ENCODE measurements at places on chromosomes 16 and 17.

DNA sequence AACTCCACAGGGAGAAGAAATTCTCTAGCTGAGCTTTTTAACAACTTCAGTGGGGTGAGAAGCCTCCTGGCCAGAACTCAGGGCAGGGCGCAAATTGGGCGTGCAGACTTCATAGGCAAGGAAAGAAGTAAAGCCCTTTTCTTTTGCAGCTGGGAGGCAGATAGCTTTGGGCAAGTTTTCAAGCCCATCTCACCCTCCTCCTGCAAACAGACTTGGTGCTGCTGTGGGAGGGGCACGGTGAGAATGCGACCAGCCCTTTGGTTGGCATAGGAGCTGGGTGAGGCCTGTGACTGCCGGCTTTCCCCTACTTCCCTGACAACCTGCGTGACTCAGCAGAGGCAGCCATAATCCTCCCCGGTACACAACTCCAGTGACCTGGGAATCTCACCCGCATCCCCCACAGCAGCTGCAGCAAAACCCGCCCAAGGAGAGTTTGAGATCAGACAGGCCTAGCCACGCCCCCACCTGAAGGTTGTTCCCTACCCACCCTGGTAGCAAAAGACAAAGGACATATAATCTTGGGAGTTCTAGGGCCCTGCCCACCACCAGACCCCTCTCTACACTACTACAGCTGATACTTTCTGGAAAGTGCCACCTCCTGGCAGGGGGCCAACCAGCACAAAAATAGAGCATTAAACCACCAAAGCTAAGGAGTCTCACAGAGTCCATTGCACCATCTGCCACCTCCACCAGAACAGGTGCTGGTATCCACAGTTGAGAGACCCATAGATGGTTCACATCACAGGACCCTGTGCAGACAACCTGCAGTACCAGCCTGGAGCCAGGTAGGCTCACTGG, 195.5 kb upstream of the CCL2 start:
- no peak for DNase-seq

GRCh38 chr16:79412783-79413225, 187.7 kb downstream of the MAF start:
- no peak for DNase-seq

DNA sequence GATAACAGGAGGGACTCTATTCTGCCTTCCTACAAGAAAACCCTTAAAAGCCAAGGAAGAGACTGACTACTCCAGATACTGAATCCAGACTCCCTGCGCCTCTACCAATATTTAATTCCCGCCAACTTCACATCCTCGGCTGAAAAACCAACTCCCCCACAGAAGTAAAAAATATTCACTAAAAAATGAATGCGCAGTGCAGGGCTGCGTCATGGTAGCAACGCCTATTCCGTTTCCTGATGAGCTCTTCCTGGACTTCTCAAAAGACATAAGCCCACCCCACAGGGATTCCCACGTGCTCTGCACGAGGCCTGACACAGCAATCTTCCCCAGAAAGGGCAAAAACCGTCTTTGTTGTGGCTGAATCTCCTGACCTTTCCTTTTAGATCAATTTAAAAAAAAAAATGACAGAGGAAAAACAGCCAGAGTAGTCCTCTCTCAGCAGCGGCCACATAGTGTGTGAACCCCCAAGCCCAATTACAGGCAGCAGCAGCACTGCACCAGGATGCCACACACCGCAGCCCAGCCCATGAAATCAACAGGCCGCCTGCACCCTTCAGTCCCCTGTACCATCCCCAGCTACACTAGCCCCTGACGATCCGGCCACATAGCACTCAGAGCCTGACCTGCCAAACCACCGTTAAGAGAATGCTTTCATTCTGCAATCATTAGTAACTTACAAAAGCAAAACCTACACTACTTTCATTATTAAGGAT, 23.9 kb downstream of the KLHDC4 start:
- DNase-seq: no peak

DNA sequence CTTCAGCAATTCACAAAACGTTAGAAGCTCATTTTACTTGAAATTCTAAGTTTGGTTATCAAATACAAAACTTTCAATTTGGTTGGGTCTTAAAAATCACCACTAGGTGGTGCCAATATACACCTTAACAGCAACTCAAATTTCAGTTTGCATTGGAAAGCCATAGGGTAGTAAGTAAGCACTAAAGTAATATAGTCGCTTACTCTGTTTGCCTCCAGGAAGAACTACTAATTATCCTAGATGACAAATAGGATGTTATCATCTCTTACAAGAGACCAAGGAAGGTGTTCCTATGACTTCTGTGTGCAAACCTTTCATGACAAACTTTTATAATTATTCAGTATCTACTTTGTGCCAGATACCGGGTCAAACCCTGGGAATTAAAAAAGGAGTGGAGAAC, 93.3 kb downstream of the MYO1D start:
- peak; percentile 82 for DNase-seq

GRCh38 chr16:48356633-48357376, 28.4 kb downstream of the SIAH1 start:
- DNase-seq: no peak

DNA sequence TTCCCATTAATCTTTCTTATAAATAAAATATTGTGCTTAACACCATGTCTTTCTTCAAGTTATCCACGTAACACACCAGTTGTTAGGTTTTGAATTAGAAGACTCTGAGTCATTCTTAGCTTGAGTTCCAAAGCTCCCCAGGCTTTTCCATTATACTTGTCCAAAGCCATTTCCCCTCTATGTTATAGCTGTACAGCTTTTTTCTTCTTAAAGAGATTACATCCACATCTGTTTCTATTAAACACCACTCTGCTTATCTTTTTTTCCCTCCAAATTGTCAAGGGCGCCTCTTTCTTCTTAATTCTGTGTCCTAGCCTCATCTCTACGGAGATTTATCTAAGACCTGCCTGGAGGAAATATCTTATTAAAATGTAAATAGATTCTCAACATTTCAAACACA, 139.4 kb upstream of the CPHXL start:
- no peak for DNase-seq

- DNase-seq: no peak
Measured at GRCh38 chr17:35218915-35219314, 24.0 kb upstream of the SLFN5 start.

- DNase-seq: no peak
Measured at GRCh38 chr17:28370035-28370743, at the start of gene VTN. Gene VTN (minus strand): TSS chr17:28370307. CDS start chr17:28370203, 104 bp downstream.

DNA sequence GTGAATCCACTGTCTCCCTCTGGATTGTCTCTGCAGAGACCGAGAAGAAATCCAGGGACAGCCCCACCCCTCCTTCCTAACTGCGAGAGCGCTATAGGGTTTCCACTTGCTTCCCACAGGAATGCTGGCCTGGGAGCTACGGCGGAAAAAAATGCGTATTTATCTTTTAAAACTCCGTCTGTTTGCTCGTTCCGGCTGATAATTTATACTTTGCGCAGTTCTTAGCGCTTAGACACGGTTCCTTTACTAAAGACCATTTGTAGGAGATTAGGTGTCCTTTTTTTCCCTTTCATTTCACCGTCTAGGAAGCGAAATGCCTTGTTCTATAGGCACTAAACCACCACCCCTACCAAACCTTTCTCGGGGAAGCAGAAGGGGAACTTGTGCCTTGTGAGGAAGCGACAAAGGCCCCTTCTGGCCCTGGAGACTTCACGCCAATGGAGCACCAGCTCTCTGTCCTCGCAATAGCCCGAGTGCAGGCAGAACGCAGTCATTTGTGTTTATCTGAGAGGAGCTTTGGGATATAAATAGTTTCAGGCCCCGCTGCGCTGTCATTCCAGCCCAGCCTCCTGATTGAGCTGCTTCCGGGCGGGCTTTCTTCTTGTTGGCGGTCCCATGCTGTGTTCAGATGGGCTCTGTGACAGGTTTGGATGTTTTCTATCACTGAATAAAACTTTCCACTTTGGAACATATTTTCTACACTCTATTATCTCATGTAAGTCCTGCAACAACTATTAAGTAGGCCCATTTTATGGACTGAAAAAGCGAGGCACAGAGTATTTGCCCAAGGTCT, 791 bp upstream of the SUPT4H1 start:
- DNase-seq: peak; percentile 73

- DNase-seq: peak; percentile 85
Measured at GRCh38 chr17:35243561-35244340, 879 bp downstream of the SLFN5 start.

DNA sequence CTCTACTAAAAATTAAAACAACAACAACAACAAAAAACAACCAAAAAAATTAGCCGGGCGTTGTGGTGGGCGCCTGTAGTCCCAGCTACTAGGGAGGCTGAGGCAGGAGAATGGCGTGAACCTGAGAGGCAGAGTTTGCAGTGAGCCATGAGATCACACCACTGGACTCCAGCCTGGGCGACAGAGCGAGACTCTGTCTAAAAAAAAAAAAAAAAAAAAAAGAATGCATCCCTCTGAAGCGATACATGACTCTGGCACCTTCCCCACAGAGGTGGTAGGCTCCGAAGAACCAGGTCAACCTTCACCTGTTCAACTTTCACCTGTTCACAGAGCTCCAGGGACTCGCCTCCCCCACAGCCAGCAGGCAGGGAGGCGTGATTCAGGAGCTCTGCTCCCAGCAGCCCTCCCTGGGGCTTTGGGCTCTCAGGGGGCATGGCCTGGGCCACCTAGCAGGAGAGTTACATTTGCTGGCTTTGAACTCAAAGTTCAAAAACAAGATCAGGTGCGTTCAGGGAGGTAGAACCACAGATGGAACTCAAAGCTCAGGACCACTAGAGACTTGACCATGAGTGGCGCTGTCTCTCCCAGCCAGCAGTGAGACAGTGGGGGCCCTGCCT, 5.6 kb downstream of the VAC14 start:
- no peak for DNase-seq

GRCh38 chr17:75979705-75980187, 706 bp downstream of the TEN1 start:
- DNase-seq: no peak

DNA sequence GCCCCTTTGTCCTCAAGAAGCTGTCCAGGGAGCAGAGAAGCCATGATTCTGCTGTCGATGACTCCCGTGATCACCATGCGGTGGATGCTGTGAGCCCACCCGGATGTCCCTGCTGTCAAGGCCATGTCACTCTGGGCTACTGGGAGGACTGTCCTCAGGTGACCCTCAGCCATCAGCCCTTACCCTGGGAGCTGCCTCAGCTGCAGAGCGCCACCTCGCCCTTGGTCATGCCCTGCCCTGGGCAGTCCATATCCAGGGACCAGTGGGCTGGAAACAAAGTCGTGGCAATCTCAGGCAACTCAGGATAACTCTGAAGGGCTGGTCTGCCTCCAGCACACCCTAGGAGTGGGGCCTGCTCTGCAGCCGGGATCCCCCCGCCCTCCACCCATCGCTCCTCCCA, 63.6 kb downstream of the CACNG5 start:
- no peak for DNase-seq

DNA sequence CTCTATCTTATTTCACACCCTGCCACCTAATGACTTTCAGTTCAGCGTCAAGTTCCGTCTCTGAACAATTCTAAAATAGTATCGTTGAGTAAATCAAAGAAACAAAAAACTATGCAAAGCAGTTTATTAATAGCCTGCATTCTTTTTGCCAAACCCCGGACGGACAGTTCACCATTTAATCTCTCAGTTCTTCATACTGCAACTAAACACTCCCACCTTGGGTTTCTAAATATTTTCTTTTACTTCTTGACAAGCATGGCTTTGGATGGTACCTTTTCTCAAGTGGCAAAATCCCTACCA, 1.2 kb downstream of the MYH11 start:
- DNase-seq: no peak

- DNase-seq: no peak
Measured at GRCh38 chr17:17675925-17676534, 5.2 kb upstream of the RAI1 start.

- DNase-seq: no peak
Measured at GRCh38 chr16:74778646-74779045, 4.0 kb upstream of the FA2H start.

DNA sequence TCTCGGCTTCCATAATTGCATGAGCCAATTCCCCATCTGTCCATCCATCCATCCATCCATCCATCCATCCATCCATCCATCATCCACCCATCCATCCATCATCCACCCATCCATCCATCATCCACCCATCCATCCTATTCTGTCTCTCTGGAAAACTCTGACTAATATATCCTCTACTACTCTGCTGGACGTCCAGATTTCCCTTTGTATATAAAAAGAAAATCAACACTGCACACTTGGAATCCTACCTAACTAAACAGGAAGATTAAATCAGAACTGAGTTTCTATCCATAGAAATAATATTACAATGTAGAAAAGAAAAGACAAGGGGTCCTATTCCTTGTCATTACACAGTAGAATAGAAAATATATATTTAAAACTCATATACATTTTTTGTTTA, 150.3 kb upstream of the CORO6 start:
- peak; percentile 67 for DNase-seq

DNA sequence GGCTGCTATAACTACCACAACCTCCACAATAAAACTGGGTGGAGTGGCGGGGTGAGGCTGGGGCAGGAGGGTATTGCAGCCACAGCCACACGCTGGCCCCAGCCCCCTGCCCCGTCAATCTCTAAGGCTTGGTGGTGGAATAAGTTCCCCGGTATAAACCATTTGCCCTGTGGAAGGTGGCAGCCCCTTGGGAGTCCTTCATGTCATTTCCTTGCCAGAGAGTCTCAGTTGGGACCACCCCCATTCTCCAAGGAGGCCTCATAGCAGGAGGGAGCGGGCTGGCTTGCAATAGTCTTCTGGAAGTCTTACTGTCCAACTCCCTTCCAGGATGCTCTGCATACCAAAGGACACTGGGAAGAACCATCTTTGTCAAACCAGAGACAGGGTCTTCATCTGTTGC, 19.4 kb downstream of the CD300A start:
- DNase-seq: no peak

- DNase-seq: no peak
Measured at GRCh38 chr16:66447491-66447890, 20.4 kb downstream of the BEAN1 start.

- DNase-seq: no peak
Measured at GRCh38 chr17:15456496-15456895, 10.9 kb downstream of the CDRT4 start.

- DNase-seq: no peak
Measured at GRCh38 chr16:85708338-85708737, 19.6 kb upstream of the GINS2 start.

DNA sequence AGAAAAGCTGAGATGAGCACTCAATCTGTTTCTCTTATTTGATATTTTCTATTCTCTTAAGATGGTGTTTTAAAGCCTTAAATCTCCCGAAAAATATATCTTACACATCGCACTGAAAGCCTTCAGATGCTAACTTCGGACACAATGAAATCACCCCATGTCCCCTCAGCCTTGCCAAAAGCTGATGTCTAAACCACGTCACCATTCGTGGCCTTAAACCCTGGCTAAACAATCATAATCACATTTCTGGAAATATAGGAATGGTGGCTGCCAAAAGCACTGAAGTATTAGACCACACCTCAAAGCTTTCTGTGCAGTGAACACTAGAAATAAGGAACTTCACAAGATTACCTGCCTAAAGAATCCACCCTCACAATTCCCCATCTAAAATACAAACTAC, 402.7 kb downstream of the SOX9 start:
- no peak for DNase-seq

DNA sequence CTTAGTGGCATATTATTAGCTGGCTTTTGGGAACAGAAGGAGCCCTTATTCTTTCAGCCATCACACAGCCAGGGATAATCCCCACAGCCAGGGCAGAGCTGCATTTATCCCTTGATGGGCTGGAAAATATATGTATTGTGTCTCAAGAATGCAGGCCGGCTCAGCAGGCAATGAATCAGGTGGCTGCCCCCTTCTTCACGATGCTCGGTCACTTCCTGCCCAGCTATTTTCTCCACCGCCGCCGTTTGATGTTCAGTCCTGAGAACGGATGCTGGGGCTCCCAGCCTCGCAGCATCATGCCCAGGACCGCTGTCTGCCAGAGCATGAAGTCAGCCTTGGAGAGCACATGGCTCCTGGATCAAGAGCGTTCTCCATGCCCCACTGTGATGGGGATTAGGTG, 4.3 kb upstream of the MYH3 start:
- peak; percentile 59 for DNase-seq
